Activated CD8-positive, alpha-beta memory T cell treated with anti-CD3 and anti-CD28 coated beads for 1 hour (primary cell): ENCODE measurements at places on chromosomes 2 and 18.

GRCh38 chr2:102278720-102279390, 32.5 kb upstream of the IL1RL1 start:
- no peak for DNase-seq

- DNase-seq, result no peak
Measured at GRCh38 chr2:134717286-134718022, 1.3 kb downstream of the TMEM163 start.

DNA sequence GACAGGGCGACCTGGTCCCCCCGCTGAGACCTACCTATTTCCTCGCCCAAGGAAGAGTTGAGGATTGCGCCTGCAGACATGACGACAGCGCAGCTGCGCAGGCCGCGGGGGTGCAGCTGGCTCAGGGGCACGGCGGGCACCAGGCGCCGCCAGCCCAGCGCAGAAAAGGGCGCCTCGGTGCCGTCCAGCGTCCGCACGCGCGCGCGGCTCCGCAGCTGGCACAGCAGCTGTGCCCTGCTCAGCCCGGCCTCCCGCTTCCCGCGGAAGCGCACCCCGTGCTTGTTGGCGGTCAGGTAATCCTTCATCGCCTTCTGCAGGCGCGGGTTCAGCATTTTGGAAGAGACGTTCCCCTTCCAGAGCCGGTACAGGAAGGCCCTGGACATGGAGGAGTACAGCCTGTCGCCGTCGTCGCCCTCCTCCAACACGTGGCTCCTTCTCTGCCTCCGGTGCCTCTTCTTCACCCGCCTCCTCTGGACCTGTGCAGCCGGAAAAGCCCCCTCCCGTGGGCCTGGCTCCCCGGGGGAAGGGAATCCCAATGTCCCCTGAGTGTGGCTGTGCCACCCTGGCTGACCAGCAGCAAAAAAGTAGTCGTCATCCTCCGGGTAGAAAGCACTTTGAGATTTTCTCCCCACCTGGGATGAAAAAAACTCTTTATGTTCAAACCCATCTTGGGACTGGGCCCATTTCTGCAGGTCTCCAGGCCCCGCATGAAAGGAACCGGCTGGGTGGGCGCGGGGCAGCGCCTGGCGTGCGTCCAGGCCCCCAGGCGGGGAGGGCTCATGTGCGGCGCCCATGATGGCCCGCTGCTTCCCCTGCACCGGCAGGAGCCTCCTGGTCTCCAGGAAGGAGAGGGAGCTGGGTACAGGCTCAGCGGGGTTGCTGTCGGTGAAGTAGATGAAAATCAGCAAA, 42.7 kb downstream of the ST6GAL2 start:
- DNase-seq, result no peak

GRCh38 chr2:44285174-44285573, 9.9 kb downstream of the SLC3A1 start:
- DNase-seq, result no peak

GRCh38 chr2:28567061-28567471, 71.2 kb downstream of the PLB1 start:
- DNase-seq, result no peak

GRCh38 chr18:79944746-79945117, 6.7 kb downstream of the SLC66A2 start:
- DNase-seq, result no peak
